ENCODE measurements at places on chromosomes 5 and 9. TPM values are rescaled to one million over a fixed set of nuclear protein-coding genes. Genes with fewer than 3 reads are reported as not detected.

GRCh38 chr5:128645581-128645980 lies 107.5 kb upstream of the FBN2 start:
- DNase-seq = no peak

The PCDHB8 gene
- 0.04 TPM for polyA plus RNA-seq

The EGR1 gene
- polyA plus RNA-seq = 12.0 TPM

DNA sequence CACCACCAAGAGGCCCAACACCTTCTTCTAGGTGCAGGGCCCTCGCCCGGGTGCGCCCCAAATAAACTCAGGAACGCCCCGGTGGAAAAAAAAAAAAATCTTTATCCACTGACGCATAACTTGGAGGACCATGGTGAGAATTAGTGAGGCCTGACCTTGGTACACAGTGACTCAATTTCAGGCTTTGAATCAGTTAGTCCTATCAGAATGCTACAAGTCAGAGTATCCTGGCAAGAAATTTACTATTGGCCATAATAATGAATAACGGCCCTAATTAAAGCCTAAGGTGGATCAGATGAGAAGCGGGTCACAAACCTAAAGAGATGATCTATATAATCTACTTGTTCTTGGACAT lies 914.2 kb upstream of the DMAC1 start:
- no peak for DNase-seq

DNA sequence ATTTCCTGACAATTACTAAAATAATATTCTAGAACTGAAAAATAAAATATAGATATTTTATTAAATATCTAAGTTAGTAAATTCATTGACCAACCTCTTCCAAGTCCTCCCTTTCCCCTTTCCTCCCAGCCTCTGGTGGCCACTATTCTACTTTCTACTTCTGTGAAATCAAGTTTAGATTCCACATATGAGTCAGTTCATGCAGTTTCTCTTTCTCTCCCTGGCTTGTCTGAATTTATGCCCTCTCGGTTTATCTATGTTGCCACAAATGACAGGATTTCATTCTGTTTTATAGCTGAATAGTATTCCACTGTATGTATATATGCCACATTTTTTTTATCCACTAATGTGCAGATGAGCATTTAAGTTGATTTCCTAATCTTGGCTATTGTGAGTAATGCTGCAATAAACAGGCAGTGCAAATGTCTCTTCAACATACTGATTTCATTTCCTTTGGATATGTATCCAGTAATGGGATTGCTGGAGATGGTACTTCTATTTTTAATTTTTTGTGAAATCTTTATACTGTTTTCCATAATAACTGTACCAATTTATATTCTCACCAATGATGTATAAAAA lies 52.3 kb downstream of the WDR36 start:
- no peak for DNase-seq

The NIPBL gene
- 12.5 TPM for polyA plus RNA-seq

The C9orf153 gene
- polyA plus RNA-seq = 0.22 TPM

DNA sequence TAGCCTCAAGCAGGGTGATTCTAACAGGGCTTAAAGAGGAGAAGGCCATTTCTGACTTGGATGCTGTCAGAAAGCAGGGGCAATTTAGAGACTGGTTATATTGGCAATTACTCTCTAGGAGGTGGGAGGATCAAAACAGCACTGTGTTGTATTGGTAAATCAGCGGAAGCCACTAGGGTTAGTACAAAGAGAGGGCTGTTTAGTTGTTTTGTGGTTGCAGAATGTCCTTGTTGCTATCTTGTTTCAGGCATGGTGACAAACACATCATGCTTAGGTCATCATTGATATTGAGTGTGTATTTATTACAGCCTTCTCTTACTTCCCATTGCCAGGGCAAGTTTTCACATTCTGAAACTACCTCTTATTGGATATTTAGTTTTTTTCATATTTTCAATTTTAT lies 165.3 kb downstream of the TAF11L14 start:
- DNase-seq = no peak

DNA sequence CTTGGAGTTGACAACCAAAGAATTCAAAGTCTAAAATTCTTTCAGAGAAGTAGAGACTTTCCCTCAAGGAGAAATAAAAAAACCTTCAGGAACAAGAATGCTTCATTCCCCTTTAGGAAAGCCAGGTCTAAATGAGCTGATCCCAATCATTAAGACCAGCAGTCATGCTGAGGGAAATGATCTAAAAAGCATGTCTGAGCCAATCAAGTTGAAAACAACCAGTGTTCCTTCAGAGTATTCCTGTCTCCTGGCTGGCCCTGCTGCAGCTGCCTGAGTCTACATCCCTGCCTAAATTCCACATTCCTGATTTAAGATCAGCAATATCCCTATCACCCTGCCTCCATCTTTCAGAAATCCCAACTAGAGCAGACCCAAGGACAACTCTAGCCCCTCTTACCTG lies 244.5 kb downstream of the PLK2 start:
- DNase-seq = no peak

DNA sequence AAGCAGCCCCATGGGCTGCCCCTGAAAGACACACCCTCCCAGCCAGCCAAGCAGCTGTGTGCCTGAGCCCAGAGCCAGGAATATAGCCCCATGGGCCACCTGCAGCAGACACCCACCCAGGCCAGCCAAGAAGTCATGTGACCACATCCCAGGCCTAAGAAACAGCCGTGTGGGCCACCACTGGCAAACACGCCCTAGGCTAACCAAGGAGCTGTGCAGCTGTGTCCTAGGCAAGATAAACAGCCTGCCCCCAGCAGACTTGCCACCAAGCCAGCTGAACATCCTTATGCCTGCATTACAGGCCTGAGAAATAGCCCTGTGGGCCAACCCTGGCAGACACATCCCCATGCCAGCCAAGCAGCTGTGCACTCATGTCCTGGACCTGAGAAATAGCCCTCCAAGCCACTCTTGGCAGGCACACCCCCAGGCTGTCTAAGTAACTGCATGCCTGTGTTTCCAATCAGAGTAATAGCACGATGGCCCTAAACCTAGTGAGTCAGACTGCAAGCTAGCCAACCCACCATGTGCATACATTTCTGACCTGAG lies 143.0 kb downstream of the ADAMTS6 start:
- DNase-seq = peak; percentile 18

- DNase-seq = peak; percentile 63
These were observed 11.5 kb upstream of the SPATA24 start for GRCh38 chr5:139415221-139415861.

The TMEFF1 gene
- polyA plus RNA-seq = not detected

DNA sequence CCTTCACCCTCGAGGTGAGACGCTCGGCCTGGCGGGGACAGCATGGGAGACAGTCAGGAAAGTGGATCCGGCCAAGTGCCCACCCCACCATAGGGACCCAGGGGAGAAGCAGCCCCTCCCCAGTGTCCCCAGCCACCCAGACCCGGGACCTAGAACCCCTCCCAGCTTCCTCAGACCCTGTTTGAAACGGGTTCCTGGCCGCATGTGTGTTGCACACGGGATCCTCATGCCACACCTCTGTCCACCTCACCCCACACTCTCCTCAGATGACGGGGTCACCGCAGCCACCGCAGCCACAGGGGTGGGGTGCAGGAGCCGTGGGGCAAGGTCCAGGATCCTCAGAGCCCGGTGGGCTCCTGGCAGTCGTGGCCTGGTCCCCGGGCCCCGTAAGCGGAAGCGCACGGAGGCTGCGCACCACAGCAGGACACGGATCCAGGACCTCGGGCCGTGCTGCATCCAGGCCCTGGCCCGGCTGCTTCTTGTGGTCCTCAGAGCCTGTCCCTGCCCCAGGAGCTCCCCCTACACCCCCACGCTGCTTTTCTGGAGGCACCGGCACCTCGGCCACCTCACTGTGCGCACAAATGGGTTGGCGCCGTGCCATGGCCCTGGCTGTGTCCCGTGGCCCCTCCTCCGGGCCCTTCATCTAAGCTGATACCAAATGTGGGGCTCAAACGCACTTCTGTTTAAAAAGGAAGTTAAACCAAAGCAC lies 15.3 kb downstream of the TERT start:
- DNase-seq = no peak

The NR5A1 gene
- 0.01 TPM for polyA plus RNA-seq

DNA sequence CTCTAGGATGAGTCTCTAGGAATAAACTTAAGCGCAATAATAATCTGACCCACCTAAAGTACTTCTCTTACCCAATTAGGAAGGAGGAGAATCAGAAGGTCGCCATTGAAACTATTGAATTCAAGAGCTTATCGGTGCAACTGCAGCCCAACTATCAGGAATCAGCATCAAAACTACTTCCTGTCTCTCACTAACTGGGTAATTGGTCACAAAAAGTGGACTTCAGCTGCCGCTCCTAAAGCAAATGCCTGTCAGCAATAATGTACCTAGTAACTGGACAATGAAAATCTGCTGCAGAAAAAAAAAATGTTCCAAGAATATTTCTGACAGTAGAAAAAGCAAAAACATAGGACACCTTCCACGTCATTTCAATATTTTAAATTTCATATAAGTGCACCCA lies 3.3 kb downstream of the OR1L8 start:
- no peak for DNase-seq

DNA sequence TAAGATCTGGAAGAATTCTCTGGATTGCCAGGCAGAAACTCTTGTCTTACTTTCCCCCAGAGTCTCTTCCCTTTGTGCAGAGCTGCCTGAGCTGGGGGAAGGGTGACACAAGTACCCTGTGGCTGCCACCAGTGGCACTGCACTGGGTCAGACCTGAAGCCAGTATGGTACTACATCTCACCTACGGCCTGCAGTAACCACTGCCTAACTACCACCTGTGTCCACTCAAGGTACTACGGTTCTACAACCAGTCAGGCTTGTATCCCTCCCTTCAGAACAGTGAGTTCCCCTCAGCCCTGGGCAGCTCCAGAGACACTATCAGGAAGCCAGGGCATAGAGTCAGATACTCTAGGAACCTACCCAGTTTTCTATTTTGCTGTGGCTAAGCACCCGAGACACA lies 212.0 kb upstream of the POU5F2 start:
- DNase-seq = no peak

The LCN12 gene
- 0.06 TPM for polyA plus RNA-seq

The LCN9 gene
- not detected for polyA plus RNA-seq
